ENCODE measurements at places on chromosomes 12 and 14.

DNA sequence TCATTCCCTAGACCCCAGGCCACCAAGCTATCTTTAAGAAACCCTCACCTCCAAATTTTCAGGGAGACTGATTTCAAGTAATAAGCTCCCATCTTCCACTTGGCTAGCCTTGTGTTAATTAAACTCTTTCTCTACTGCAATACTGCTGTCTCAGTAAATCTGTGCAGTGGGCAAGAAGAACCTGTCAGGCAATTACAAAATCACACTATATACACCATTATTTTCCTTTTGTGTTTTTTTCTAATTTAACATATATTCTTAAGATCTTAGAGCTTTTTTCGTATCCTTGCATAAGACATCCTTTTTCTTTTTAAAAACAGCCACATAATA is 7.7 kb upstream of the GOLGA5 start:
- ATAC-seq: no peak

DNA sequence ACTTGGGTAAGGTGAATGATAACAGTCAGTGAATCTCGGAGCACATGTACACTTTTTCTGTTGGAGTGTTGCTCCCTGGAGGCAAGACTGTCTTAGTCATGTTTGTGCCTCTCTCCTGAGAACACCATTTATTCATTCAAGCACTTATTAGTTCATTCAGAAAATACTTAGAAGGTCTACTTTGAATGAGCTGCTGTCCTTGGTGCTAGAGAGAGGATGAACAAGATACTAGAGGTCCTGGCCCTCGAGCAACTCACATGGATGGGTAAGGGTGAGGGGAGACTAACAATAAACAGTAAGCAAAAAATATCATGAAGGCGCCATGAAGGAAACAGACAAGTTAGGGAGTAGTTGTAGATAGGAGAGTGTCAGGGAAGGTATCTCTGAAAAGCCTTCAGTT is 17.1 kb upstream of the SAMD4A start:
- no peak for ATAC-seq

GRCh38 chr12:90280564-90281058 is 572.0 kb upstream of the ATP2B1 start:
- peak; percentile 80 for ATAC-seq

GRCh38 chr12:49537231-49537751 is 1.5 kb upstream of the KCNH3 start:
- no peak for ATAC-seq

DNA sequence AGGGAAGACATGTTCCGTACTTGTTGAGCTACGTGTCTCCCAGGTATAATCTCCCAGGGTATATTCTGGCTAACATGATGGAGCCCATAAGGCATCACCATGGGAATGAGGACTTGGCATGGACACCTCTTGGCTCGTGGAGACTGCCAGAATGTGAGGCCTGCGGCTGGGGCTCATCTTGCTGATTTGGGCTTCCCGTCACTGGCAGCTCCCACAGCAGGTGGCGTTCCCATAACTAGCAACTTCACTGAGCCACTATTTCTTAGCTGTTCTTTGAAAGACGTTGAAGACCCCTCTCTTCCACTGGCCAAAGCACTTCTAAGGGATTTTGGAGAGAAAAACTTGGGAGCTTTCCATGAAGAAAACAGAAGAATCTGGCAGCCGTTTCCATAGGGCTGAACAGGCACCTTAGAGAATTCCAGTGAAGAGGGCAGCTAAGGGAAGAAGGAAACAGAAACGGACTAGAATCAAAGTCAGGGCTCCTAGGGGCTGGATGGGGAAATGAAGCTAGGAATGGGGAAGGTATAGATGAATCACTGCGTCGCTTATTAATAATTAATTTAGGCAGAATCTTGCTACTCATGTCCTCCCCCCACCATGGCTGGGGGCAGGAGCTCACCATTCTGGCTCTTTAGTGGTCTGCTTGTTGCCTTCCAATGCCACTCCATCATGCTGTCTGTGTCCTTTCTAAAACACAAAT is 39.7 kb upstream of the FOS start:
- ATAC-seq: no peak

GRCh38 chr14:23776296-23776695 is 140.1 kb downstream of the DHRS2 start:
- ATAC-seq: no peak

- ATAC-seq: no peak
Observed at GRCh38 chr12:71691504-71692129, 5.7 kb downstream of the TMEM19 start.

- no peak for ATAC-seq
Observed at GRCh38 chr12:62689042-62689839, 222.6 kb downstream of the MON2 start.

DNA sequence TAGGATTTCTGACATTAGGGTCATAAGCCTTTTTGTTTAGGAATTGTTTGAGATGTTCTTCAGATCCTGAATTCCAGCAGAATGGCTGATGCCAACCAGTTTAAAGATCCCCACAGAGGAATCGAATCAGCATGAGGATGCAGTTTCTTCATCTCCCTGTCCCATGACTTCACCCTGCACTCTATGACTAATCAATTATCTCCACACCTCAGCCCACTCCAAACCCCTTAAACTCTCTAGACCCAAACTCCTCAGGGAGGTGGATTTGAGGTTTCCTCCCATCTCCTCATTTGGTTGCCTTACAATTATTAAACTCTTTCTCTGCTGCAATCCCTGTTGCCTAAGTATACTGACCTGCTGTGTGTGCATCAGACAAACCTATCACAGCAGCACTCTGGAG is 86.5 kb upstream of the CRY1 start:
- ATAC-seq: no peak

DNA sequence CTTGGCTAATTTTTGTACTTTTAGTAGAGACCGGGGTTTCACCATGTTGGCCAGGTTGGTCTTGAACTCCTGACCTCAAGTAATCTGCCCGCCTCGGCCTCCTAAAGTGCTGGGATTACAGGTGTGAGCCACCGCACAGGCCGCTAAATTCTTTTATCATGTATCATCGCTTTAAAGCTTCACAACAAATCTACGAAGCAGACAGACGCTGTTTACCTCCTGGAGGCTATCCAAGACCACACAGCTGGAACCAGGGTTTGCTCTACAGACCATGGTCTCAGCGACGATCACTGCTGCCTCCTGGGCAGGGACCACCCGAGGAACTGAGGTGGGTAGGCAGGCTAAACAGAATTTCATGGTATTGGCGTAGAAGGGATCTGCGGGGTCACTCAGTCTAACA is 27.2 kb downstream of the KRT80 start:
- ATAC-seq: no peak

DNA sequence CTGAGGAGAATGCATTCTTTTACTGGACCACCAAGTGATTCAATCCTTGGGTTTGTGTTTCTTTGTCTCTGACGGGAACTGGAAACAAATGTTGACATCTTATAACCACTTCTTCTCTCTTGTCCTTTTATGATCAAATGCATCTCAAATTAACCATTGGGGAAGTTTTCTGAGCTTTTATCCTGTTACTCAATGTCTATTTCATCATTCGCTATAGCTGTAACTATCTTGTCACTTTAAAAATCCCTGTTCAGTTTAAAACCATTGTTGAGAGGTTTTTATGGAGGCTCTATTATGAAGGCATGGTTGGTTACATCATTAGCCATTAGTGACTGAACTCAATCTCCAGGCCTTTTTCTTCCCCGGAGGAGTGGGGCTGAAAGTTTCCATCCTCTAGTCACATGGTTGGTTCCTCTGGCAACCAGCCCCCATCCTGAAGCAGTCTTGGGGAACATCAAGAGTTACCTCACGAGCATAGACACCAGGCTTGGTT is 2.7 kb upstream of the CLEC6A start:
- no peak for ATAC-seq

All from activated CD4-positive, CD25-positive, alpha-beta regulatory T cell treated with anti-CD3 and anti-CD28 coated beads, Interleukin-2, amount 50 U/mL, for 24 hours (primary cell).